ENCODE measurements at places on chromosomes 16 and 17.

DNA sequence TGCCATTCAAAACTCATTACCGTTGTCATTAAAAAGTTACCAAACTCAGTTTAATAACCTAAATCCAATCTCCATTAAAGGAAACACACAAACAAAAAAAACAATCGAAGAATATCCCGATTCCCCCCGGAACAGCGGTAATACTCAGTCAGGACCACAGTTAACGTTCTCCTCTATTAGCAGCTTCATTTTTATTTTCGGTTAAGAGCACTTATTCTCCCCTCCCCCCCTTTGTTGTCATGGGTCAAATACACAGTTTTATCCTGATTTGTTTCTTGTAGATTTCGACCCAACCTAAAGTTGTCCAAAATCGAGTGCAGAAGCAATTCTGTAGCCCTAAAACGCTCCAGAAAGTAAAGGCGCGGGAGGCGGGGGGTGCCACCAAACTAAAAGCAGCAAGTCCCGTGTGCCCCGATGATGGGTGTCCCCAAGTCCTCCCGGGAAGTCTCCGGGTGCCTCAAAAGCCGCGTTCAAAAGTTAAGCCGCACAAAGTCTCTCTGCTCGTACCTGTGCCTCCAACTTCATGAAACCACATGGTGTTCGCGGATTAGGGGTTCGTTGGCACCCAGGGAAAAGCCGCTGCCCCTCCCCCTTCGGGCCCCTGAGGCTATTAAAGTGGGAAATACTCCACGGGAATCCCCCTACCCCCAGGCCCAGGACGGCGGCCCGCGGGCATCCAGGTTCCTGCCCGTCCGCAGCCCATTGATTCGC, 996 bp downstream of the SUMO2 start:
- no peak for DNase-seq

GRCh38 chr17:15169676-15170075, 95.5 kb downstream of the PMP22 start:
- no peak for DNase-seq

DNA sequence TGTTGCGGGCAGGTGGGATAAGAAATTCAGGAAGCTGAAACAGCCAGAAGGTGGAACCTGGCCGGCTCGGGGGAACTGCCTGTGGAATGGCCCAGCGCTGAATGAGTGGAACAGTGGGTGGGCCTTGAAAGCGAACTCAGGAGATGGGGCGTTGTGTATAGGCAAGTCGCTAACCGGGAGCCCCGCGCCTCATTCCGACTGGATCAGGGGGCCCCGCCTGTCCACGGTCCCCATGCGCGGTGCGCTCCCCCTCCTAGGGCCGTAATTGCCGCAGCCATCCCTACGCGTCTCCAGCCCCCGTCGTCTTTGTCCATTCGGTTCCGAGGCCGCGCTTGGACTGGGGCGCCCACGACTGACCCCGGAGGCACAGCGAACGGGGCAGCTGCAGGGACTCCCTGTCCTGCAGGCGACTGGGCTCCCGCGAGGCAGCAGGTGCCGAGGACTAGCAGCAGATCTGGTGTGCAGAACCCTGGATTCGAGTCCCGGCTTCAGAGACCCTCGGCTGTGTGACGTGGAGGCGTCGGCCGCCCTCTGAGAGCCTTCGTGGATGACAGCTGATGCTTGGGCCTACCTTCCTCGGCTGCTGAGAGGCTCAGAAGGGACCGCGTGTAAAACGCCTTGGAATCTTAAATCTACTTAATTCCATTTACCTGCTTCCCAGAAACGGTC, 10.9 kb upstream of the CA4 start:
- DNase-seq = no peak

- DNase-seq = no peak
Measured at GRCh38 chr17:64099543-64099942, 30.4 kb downstream of the ERN1 start.

DNA sequence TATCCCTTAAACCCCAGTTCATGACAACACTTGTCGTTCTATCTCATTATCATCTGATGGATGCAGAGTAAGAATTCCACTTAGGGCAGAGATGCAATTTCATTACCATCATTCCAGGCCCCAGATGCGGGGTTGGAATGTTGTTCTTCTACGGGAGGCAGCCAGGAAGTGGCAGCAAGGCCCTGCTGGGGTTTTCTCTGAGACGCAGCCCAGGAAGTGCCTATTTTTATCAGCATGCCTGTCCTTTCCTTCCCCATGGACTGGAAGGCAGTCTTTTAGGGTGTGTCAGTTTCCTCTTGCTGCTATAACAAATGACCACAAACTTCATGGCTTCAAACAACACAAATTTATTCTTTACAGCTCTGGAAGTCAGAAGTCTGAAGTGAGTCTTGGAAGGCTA, 246.6 kb upstream of the DYNLRB2 start:
- no peak for DNase-seq
